ENCODE measurements at places on chromosomes 12 and 14. TPM values are rescaled to one million over a fixed set of nuclear protein-coding genes. Genes with fewer than 3 reads are reported as not detected.

GRCh38 chr14:36390718-36391117 is 70.3 kb upstream of the MBIP start:
- no peak for DNase-seq

- no peak for DNase-seq
Measured at GRCh38 chr12:29160230-29160629, 11.2 kb downstream of the FAR2 start.

GRCh38 chr12:21695986-21696385 is 38.3 kb upstream of the LDHB start:
- no peak for DNase-seq

DNA sequence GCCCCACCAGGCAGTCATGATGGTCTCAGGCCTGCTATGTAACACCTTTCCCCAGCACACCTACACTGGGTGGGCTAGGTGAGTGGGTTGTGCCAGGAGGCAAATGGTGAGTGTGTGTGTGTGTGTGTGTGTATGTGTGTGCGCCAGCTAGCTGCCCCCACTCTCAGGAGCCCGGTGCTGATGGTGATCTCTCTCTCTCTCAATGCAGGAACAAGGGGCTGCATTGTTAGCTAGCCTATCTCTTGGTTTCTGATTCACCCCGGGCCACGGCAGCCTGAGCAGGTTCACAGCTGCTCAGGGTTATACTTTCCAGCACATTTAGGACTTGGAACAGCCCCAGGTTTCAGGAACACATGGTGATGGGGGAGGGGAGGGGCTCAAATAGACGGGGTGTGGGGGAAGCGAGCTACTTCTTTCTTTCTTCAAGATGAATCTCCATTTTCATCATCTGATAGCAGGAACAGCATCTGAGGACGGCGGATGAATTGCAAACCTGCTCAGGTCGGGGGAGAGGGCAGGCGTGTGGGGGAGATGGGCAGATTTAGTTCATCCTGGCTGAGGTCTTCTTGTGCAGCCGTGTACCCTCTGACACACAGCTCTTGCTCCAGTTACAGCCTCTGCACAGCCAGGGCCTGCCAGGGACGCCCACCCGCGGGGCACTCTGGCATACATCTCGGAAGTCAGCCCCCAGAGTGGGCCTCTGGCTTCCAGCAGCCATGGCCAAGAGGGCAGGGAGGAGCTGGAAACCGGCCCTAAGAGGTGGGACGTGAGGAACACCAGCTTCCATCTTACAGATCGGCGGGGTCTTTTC is 137.6 kb downstream of the ZFP36L1 start:
- DNase-seq, result no peak

DNA sequence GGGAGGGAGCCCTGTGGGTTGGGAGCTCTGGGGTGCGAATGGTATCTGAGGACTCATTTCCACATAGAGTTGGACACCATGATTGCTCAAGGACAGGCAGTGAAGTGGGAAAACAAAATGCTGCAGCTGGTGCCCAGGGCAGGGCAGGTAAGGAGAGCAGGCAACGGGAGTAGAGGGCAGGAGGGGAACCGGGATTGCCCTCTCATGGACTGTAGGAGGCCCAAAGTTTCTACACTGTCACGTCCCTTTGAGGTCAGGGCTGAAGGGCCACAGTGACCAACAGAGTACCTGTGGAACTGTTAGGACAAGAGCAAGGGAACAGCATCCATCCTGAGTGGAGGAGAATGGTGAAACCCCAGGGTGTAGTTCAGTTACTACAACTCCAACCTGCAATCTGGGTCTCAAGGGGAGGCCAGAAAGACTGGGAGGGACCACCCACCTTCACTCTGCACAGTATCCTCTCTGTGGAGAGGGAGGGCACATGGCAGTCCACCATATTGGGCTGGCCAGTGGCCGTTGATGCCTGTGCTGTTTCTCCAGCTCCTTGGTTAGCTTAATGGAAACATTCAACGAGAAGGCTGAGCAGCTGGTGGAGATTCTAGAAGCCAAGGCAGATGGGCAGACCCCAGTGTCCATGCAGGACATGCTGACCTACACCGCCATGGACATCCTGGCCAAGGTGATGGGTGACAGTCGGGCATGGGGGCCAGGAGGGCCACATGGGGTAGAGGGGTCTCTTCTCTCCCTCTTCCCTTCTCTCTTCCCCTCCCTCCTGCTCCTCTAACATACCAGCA is 22.2 kb downstream of the CYP46A1 start:
- no peak for DNase-seq

GRCh38 chr12:52817003-52817698 is 3.2 kb upstream of the KRT4 start:
- DNase-seq, result no peak

- DNase-seq, result no peak
Measured at GRCh38 chr12:65925626-65926025, 101.3 kb downstream of the HMGA2 start.

- DNase-seq, result no peak
Measured at GRCh38 chr12:3253682-3254275, 176.6 kb downstream of the TSPAN9 start.

TAS2R9 gene
- 0.37 TPM for total RNA-seq

ZFP36L1 gene
- 82.2 TPM for total RNA-seq
